Activated CD8-positive, alpha-beta T cell treated with anti-CD3 and anti-CD28 coated beads for 36 hours (primary cell): ENCODE measurements at places on chromosomes 7 and 10. TPM values are rescaled to one million over a fixed set of nuclear protein-coding genes. Genes with fewer than 3 reads are reported as not detected.

Gene GRID2IP
- total RNA-seq = 0.18 TPM

Gene HOXA7
- not detected for total RNA-seq

DNA sequence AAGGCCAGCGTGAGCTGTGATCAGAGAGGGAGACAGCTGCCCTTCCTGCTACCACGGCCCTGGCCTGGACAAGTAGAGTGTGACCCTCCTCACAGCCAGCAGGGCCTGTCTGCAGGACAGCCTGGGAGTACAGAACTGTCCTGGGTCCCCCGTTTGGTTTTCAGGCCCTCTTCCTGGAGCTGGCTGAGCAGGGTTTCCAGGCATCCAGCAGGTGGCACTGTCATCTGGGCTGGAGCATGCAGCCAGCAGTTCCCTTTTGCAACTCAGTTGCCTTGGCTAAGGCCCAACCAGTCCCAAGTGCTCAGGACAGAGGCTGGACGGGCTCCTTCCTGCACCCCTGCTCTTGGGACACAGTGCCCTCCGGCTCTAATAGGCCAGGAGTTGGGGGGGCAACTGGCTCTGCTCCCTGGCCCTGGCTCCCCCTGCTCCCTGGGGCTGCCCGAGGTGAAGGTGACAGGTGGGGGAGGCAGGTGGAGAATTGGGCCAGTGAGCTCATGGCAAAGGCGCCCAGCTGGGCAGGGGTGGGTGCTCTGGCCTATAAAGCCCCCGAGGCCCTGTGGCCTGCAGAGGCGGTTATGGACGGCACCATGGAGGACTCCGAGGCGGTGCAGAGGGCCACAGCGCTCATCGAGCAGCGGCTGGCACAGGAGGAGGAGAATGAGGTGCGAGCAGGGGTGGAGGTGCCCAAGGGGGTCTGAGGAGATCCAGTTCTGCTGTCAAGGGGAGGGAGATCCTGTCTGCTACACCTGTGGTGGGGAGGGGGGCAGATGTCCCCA is at the start of gene ANKRD2:
TSS of gene ANKRD2 (plus strand) at position 566 of the 776 bp plus-strand sequence. CDS start at position 576, 10 bp downstream.
- no peak within 1 kb of the TSS for H3K27ac ChIP-seq
- no peak within 1 kb of the TSS for H3K4me3 ChIP-seq
- DNase-seq = peak; percentile 72

DNA sequence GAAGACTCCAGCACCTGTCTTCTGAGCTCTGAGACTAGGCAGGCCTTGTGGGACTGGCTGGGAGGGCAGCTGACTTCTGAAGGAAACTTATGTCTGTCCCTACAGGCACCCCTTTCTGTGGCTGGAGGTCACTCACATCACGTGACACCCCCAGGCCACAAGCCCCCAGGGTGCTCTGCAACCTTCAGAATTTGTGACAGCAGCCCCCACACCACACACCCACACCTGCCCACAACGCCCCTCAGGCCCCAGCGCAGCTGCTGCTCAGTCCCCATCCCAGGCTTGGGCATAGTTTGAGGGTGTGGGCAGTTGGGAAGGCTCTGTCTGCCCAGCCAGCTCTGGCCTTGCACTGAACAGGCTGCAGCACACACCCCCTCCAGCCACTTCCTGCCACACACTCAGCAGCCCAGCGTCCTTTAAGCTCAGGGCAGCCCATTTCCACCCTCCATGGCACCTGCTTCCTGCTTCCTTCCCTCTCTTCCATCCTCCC is 80.0 kb upstream of the UNC5B start:
- H3K27ac ChIP-seq = no peak overlapping the region
- peaks cover 8% of the 10 kb centered on the region for H3K4me1 ChIP-seq
- peaks cover 9% of the 10 kb centered on the region for H3K27me3 ChIP-seq
- DNase-seq = no peak
- no peaks in the 10 kb centered on the region for H3K36me3 ChIP-seq

- H3K27me3 ChIP-seq = peaks cover 2% of the 10 kb centered on the region
- H3K4me3 ChIP-seq = no peak overlapping the region
- no peak for DNase-seq
- no peak overlapping the region for H3K27ac ChIP-seq
Measured at GRCh38 chr7:85030893-85031292, 156.0 kb downstream of the SEMA3D start.

DNA sequence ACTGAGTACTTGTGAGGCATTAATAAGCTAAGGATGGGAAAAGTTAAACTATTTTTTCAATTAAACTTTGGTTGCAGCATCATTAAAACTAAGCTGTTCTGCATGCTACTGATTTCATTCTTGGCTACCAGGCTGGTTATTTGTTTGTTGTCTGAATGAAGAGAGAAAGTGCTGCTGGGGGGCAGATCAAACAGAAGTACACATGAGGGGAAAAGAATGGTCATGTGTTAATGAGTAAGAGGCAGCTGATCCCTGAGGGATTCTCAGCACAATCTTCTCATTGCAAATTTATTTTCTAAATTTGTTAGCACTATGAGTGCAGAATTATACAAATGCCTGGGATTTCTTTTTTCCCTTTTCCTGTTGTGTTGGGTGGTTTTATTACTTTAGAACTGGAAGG is 213.2 kb upstream of the HPS1 start:
- H3K4me3 ChIP-seq = no peak overlapping the region
- H3K4me1 ChIP-seq = no peaks in the 10 kb centered on the region
- H3K36me3 ChIP-seq = no peaks in the 10 kb centered on the region
- peaks cover 12% of the 10 kb centered on the region for H3K27me3 ChIP-seq
- DNase-seq = no peak

GRCh38 chr10:30057421-30057841 is 2.0 kb downstream of the JCAD start:
- no peak for DNase-seq
- H3K27me3 ChIP-seq = peaks cover 45% of the 10 kb centered on the region
- no peak overlapping the region for H3K27ac ChIP-seq
- no peak overlapping the region for H3K4me3 ChIP-seq
- no peaks in the 10 kb centered on the region for H3K36me3 ChIP-seq
